ENCODE measurements at places on chromosomes 7 and 10.

DNA sequence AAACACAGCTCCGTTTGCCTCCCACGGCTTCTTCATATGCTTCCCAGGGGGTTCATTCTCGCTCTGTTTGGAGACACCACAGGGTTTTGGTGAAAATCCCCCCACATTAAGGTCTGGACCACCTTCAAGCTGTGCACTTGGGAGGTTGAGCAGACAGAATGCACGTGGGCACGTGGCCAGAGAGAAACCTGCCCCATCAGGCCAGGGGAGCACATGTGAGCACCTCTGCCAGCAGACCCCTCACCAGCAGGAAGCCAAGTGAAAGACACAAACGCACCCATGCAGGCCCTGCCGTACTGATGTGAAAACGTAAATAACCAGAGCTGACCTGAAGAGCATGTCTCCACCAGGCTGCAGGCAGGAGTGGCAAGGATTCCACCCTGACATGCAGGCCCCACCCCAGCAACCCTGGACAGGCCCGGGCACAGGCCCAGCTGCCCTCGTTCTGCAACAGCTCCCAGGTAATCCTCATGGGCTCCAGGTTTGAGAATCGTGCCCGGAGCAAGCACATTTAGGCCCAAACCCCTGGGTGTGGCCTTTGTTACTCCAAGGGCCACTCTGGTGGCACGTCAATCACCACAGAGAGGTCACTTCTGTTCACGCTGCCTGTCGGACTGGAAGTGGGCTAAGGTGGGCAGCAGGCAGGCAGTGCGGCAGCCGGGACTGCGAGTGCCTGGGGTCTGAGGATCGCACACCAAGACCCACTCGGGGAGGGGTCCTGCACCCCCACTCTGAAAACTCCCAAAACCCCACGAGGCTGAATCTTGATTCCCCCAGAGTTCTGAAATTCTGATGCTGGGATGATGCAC, 184.4 kb downstream of the PTPRN2 start:
- DNase-seq = no peak

GRCh38 chr10:78944723-78945312, 123.9 kb upstream of the ZMIZ1 start:
- no peak for DNase-seq

- no peak for DNase-seq
Observed at GRCh38 chr7:104956753-104957450, 57.1 kb upstream of the KMT2E start.

- DNase-seq = no peak
Observed at GRCh38 chr10:74227697-74228424, 76.8 kb downstream of the ADK start.

- DNase-seq = no peak
Observed at GRCh38 chr7:77318019-77318418, 98.1 kb downstream of the GSAP start.

DNA sequence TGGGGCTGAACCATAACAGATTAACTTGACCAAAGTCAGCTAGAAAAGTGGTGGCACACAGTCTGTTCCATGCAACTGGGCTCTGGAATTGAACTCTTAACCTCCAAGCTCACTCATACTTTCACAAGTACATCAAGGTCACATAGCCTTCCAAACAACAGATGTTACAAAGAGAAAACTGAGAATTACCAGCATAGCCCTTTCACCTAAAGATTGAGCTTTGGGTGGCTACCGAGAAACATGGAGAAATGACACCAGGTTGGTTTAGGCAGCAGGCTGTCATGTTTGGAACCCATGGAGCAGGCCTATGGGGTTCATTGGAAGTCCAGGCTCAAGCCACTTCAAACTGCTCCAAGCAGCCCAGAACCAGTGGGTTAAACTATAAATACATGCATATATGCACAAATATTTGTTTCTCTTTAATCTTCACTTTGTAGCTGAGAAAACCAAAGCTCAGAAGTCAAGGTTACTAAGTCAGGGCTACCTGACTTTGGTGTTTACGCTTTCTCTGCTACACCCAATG, 59.1 kb downstream of the MALSU1 start:
- DNase-seq = no peak

DNA sequence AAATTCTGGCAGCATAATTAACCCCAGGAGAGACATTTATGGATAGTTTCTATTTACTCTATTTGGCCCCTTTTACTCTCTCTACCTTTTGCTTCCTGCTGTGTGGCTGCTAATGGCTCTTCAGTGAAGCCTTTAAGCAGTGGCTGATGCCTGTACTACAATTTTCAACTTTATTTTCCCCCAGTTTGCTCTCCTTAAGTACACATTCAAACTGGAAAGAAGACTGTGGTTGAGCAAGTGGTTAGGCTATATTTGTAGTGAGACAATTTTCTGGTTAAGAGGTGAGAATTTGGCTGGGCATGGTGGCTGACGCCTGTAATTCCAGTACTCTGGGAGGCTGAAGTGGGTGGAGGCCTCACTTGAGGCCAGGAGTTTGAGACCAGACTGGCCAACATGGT, 8.5 kb upstream of the RSBN1L start:
- DNase-seq = no peak

GRCh38 chr10:68959695-68960527, 3.9 kb downstream of the DDX21 start:
- no peak for DNase-seq

GRCh38 chr10:119652361-119652730, 1.2 kb downstream of the BAG3 start:
- no peak for DNase-seq

- DNase-seq = no peak
Observed at GRCh38 chr10:90751107-90751997, 106.5 kb downstream of the HTR7 start.

- no peak for DNase-seq
Observed at GRCh38 chr7:23743226-23743625, 33.2 kb downstream of the STK31 start.

- DNase-seq = no peak
Observed at GRCh38 chr7:130435311-130435854, 5.4 kb downstream of the CEP41 start.

- peak; percentile 57 for DNase-seq
Observed at GRCh38 chr7:925601-926000, 28.9 kb downstream of the ADAP1 start.

DNA sequence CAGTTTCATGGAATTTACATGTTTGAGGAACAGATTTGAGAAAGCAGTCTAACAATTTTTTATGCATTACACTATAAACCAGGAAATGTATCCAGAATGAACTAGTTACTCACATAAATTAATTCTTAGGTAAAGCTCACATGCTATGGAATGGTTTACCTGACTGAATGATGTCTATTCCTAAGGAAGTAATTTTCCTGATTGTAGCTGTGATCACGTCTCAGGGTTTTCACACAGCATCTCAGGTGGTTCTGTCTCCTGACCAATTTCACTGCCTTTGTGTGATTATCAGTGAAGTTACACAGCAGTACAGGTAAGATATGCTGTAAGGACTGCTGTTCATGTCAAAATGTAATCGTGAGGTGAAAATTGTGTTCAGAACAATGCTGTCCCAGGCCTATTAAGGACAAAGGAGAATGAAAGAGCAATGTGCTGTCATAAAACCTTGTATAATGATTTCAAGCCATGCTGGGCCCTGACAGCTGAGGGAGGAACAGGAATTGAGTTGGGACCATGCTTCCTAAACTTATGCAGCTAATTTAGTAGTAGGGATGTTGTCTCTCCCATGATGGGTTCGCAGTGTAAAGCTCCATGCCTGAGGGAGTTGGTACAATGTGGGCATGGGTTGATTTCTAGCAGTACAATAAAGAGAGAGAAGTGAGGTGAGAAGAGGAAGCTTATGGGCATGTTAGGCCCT, 631.8 kb downstream of the NRG3 start:
- DNase-seq = no peak

GRCh38 chr7:155728116-155728515, 83.7 kb downstream of the RBM33 start:
- no peak for DNase-seq

DNA sequence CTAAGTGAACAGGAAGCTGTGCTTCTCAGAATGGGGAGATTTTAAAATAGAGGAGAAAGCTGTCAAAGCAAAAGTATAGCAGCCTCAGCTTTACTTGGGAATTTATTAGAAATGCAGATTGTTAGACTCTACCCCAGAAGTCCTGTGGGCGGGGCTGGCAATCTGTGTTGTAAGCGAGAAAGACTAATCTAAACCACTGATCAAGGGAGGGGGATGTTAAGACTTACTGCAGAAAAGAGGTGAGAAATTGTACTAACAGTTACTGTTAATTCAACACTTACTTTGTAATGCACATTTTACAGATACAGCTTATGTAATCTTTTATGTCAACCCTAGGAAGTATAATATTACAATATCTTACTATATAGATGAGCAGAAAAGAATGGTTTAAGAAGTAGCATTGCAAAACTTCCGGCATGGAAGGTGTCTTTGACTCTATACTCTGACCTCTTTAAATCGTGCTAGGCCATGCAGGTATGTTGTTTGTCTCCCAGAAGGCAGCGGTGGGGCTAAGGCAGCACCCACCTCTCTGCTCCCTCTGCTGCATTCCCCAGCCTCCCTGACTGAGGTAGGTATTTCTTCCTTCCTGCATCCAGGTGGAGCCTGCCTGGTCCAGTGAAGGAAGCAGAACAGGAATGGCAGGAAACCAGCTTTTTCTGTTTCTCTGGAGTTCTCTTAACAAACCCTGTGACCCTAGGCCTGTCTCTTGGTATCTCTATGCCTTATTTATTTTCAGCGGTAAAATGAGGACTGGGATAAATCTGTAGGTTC, 462.2 kb downstream of the AUTS2 start:
- DNase-seq = peak; percentile 2

DNA sequence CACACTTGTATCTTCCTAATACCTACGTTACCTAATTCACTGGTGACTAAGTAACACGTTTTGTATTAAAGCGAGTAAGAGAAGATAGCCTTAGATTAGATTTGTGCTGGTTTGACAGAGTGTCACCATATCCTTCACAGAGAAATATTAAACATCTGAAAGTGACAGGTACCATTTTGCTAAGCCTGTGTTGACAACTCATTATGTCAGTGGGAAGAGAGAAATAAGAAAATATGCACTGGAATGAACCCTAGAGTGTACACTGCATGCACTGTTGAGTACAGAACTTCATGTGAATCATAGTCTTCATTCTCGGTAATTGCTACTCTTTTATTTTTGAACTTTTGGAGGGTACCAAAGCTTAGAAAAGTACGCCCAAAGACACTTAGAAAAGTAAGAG, 10.9 kb downstream of the PRKG1 start:
- DNase-seq = no peak

- DNase-seq = no peak
Observed at GRCh38 chr10:116721547-116722392, 20.6 kb downstream of the HSPA12A start.

DNA sequence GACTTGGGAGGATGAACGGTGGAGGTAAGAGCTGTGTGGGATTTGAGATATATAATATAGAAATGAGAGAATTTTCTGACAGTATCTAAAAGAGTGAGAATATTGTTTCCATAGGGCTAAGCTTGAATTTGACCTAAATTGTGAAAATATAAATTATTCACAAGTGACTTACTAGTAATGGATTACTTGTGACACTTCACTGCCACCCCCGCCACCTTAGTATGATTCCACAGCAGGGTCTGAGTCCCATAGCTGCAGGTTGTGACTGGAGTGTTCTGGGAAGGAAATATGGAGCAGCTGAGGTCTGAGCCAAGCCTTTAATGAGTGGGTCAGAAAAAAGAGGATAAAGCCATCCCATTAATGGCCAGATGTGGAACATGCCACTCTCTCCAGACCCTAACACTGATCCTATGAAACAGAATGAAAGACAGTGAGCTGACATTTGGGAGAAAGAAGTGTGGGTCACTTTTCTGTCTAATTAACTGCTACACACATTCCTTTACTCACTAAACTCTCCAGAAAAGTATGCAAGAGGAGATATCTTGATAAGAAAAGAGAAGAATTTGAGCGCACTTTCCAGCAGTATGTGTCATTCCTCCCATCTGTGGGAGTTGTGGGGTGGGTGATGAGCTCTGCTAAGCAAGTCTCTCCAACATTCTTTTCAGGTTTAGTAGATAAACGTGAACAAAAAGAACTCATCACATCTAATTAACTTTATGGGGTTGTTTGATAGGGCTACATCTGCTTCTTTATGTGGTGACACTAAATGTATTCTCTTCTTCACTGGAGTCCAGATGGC, 1193.4 kb downstream of the SORCS3 start:
- DNase-seq = no peak

GRCh38 chr7:113464096-113464855, 345.9 kb upstream of the SMIM30 start:
- no peak for DNase-seq

DNA sequence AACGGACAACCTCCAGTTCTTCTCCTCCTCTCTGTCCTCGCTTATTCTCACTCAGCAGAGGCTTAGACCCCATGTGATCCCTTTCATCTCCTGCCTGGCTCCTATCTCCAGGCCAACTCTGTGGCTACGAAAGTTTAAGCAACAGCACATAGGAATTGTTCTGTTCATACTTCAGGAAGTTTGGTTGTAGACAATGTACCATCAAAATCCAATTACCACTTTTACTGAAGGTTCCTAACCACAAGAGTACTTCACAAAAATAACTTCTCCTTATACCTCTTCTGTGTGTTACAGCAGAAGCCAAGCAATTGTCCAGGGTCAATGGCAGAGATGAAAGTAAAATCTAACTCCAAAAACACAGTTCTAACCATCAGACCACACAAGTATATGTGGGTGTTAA, 80.0 kb downstream of the SLC25A13 start:
- DNase-seq = no peak

DNA sequence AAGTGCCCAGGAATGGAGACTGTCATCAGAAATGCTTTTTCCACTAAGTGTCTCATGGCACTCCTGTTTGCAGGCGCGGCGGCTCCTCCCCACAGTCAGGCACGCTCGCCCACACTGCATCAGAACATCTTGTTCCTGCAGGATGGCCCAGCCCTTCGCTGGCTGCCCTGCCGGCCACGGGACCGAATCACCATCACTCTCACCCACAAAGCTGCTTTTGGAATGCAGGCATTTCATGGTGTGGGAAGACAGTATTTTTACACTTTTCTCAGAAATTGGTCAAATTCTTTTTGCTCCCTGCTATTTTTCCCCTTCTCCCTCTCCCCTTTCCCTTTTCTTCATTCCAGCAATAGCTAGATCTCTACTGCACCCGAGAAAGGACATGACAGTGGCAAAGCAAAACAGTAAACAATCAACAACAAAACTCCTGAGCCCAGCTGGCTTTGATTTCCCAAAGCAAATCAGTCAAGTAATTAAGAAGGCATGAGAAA, 176.1 kb upstream of the TNS3 start:
- DNase-seq = no peak

- no peak for DNase-seq
Observed at GRCh38 chr7:82789883-82790609, 346.5 kb upstream of the CACNA2D1 start.

GRCh38 chr10:85919491-85920021, 447.0 kb downstream of the GRID1 start:
- DNase-seq = no peak

- no peak for DNase-seq
Observed at GRCh38 chr10:101766753-101767599, 8.9 kb downstream of the FGF8 start.

GRCh38 chr7:4878336-4879335, 4.9 kb downstream of the RADIL start:
- DNase-seq = no peak

- no peak for DNase-seq
Observed at GRCh38 chr7:142587578-142588191, 161.6 kb upstream of the PRSS1 start.
